ENCODE measurements at places on chromosomes 12 and 14.

- no peak for DNase-seq
Observed at GRCh38 chr12:106981788-106982187, 5.2 kb downstream of the MTERF2 start.

DNA sequence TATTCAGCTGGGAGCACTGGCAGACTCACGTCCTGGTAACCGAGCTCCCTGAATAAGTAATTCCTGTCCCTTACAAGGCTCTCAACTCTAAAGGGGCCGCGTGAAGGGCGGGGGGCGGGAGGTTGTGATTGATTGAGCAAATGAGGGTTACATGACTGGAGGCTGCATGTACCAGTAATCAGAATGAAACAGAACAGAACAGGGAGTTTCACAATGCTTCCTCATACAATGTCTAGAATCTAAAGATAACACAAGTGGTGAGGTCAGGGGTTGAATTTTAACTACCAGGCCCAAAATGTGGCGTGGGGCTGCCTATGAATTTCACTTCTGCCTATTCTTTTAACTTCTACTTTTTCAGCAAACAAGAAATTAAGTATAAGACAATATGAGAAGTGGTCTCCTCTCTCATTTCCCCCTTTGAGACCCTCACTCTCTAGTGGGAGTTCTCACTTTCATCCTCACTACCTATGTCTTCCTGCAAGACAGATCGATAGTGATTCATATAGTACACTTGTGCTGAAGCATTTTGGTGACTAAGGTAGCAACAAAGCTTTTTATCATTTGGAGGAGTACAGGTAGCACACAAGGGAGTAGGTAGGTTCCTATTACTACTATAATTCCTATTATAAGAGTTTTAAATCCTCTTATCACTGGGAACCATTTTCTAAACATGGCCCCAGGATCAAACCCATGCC lies 239.8 kb downstream of the KTN1 start:
- no peak for DNase-seq

DNA sequence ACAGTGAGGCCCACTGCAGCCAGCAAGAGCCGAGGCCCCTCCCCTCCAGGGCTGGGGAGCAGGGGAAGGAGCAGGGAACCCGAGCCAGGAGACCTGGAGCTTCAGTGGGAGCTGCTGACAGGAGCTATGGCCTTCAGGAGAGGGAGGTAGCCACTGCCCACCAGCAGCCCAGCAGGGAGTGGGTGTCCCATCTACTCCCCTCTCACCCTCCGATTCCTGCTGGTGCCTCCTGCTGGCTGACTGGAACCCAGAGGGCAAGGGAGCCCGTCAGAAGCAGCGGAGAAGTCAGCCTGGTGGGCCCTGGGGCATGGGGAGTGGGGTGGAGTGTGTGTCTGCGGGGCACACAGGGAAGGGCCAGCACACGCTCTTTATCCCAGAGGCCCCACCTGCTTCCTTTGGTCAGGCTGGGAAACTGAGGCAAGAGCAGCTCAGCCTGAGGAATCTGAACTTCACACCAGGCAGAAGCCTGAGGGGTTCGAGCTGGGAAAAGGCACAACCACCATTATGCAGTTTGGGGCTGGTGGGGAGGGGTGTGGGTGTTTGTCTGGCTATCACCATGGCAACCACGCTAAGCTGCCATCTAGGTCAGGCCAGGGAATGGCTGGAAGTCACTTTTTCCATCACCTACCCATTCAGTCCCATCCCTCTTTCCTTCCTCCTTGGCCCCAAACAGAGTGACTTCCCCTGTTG lies 36.8 kb upstream of the PLEKHG6 start:
- no peak for DNase-seq

DNA sequence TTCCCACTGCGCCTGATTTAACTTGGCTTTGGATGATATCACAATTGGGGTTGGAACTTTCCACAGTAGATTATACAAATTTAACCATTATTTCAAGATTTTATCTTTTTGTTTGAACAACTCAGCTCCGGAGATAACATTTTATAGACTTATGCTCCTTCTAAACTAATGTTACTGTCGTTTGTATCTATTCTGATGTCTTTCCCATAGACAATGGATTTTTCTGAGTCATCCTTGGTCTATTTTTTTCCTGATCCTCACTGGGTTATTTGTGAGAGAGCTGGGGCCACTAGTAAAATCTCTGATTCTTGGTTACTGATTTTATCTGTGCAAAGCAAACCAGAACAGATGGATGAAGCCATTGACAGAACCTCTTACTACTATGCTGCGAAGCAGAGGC lies 175.1 kb downstream of the SLC38A4 start:
- no peak for DNase-seq

- DNase-seq = no peak
Observed at GRCh38 chr12:26874501-26875296, 41.7 kb upstream of the ITPR2 start.

- DNase-seq = no peak
Observed at GRCh38 chr12:111434680-111435338, 29.1 kb downstream of the SH2B3 start.

DNA sequence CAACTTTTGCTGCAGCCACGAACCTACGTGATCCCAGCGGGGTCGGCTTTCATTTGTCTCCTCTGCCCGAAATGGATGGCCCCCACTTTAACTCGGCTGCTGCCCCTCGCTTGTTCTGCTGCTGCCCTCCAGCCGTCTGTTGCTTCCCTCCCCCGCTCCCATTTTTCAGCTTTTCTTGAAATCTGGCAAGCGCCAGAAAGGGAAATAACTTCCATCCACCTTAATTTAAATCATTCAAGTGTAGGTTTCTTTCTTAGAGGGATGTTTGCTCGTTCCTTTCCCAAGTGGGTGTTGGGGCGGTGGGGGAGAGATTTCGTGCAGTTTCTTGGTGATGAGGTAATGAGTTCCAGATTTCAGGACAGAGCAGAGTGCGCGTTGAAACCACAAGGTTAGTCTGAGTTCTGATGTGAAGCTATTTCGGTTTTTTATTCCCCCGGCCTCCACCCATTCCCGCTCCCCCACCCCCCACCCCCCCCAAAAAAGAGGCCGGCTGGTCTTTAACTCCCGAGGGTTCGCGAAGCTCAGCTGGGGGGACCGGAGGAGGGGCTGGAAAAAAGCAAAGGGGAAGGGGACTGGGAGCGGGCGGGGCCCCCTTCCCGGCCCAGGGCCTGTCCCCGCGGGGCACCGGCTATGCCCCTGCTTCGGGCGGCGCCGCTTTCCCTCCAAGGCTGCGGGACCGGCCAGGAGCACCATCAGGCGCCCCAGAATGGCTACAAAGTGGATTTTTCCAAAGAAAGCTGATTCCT lies 2.2 kb upstream of the ZFP36L1 start:
- DNase-seq = peak; percentile 12

DNA sequence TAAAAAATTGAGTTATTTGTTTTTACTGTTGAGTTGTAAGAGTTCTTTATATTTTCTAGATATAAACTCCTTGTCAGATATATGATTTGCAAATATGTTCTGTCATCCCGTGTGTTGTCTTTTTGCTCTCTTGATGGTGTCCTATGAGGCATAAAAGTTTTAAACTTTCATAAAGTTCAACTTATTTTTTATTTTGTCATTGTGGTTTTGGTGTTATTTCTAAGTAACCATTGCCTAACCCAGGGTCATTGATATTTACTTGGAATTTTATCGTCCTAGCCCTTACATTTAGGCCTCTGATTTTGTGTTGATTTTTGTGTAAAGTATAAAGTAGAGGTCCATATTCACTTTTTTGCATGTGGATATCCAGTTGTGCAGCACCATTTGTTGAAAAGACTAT lies 63.1 kb downstream of the SRGAP1 start:
- DNase-seq = no peak

DNA sequence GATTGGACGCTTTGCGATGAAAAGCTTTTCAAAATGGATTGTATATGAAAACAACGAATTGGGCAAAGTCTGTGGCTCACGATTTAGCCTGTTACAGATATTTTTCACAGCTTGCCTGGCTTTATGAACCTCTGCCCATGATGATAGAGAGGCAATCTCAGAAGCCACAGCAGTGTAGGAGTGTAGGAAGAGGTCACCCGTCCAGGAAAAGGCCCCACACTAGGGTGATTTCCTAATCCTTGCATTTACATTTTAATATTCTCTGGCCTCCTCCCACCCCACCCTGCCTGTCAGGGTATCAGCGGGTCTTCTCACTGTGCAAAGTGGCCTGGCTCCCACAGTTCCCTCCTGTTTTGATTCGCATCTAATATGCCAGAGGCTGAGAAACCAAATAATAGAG lies 81.8 kb upstream of the FOXN3 start:
- DNase-seq = no peak

GRCh38 chr14:99272899-99273765 lies 1.1 kb upstream of the BCL11B start:
- DNase-seq = no peak

- DNase-seq = no peak
Observed at GRCh38 chr12:15777355-15778012, 11.7 kb downstream of the EPS8 start.

DNA sequence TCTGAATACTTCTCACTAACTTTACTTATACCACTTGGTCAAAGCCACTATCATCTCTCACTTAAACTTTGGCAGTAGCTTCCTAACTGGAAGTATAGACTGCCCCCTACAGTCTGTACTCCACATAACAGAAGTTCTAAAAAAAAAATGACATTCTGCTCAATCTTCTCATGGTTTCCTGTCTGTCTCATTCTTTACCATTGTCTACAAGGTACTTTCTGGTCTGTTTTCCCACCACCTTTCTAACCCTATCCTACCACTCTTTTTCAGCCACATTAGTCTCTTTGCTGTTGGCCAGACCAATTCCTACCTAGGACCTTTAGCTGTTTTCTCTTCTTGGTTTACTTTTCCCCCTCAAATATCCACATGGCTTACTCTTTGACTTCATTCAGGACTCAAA lies 14.7 kb downstream of the CPSF6 start:
- no peak for DNase-seq

- DNase-seq = no peak
Observed at GRCh38 chr12:1566449-1567135, 27.8 kb downstream of the FBXL14 start.

- DNase-seq = no peak
Observed at GRCh38 chr14:65131301-65131701, 29.0 kb upstream of the MAX start.
